ENCODE measurements at places on chromosomes 11 and 22.

DNA sequence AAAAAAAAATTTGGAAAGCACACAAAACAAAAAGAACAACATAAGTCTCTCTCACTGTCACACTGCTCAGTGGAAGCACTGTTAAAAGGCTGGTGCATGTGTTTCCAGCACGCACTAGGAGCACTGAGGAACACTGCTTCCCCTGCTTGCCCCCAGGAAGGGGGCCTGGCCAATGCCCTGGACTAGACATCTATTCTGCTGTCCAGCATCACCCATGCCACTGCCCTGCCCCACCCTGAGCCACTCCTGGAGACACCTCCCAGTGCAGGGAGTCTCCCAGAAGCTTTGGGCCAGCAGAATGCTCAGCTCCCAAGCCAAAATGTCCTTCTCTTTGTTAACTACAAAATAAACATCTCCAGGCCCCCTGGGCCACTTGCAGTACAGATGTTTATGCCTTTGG lies 49.7 kb upstream of the EMID1 start:
- DNase-seq = no peak

DNA sequence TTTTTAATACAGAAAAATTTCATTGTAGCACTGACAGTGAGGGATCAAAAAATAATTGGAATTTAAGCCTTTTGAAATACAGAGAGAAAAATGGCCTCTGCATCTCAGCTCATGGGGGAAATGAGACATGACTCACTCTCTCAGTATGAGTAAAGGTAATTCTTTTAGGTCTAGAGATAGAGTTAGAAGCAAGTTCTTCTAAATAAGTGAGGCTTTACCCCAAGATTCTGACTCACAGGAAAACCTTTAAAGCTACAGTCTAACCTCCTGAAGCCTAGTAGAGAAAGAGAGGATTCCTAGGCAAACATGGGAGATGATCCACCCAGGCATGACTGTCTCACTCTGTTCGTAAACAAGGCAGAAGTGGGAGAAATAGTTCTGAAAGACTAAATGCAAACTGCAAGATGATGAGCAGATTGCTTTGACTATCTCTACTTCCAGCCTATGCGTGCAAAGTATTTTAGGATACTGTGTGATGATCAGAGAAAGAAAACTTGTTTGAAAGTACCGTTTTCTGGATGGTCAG lies 1003.3 kb upstream of the CCDC90B start:
- no peak for DNase-seq

DNA sequence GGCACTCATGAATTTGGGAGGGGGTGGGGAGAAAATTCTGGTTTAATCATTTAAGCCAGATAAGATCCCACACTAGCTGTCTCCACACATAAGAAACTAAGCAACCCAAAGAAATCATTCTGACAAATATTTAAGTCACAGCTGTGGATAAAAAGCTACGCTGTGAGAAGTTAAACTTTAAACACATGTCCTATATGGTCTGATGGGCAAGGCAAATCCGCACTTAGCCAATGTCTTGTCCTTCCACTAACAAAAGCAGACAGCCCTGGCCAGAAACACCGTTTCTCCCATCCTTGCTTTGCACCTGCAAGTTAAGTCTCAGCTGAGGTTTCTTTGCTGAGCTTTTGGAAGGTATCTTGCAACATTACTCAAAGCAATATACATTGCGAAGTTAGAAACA lies 68.0 kb downstream of the ETS1 start:
- DNase-seq = no peak

DNA sequence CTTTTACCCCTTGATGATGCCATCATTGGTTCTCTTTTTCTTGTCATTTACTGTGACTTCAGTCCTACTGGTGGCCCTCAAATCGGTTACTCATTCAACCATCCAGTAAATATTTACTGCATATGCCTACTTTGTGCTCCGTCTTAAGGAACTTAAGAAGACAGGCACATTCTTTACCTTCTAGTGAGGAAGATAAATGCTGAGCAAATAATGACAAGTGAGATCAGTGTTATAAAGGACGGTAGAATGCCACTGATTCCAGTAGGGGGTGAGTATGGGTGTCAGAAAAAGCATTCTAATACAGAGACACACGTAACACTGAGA lies 1.6 kb downstream of the ANKRD42 start:
- DNase-seq = no peak

GRCh38 chr11:61951484-61952135 lies 1.5 kb downstream of the BEST1 start:
- DNase-seq = no peak

DNA sequence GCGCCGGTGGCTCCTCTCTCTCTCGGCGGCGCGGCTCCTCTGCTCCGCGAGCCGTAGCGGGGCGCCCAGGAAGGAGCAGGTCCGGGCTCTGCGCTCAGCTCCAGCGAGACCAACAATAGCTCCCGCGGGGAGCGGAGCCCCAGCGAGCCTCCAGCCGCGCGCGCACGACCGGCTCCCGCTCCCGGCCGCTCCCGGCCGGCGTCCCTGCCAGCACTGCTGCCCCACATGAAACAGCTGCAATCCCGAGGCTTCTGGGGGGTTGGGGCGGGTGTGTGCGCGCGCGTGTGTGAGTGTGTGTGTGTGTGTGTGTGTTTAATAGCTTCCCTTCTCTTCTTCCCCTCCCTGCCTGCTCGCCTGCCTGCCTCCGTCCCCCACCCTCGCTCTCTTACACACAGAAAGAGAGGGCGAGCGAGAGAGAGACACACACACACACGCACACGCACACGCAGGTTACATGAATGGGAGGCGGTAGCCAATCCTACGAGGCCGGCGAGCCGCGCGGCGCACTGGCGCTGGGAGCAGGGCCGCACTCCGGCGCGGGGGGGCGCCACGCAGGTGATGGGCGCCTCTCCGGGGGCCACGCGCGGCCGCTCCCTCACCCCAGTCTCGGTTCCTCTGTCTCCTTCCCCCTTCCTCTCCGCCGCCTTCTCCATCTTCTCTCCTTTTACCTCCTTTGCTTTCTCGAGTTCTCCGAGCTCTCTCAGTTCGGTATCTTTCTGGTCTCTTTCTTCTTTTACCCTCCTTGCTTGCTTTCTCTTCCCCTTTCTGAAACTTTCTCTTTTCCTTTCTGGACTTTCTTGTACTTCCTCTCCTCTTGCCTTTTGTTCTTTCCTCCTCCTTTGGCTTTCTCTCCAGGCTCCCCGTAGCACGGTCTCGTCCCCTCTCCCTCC lies at the start of gene TENM4:
Gene TENM4 (minus strand): TSS at position 460 of the 890 bp plus-strand sequence. CDS start 371,086 bp downstream, outside the sequence.
- no peak for DNase-seq

DNA sequence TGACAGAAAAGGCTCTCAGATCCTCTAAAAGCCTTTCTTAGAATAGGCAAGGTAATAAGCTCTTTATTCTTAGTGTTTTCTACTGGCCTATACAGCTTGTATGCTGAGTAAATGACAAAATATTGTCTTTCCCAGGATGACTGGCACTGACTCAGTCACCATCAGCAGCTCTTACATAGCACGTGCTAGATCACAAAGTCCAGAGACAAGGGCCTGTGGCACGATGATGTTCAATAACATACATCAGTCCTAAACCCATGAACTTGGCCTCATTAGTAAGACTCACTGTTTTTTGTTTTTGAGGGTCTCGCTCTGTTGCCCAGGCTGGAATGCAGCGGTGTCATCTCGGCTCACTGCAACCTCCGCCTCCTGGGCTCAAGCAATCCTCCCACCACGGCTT lies 42.7 kb downstream of the CELF1 start:
- no peak for DNase-seq

GRCh38 chr11:121508449-121508848 lies 55.7 kb upstream of the SORL1-AS1 start:
- DNase-seq = no peak

DNA sequence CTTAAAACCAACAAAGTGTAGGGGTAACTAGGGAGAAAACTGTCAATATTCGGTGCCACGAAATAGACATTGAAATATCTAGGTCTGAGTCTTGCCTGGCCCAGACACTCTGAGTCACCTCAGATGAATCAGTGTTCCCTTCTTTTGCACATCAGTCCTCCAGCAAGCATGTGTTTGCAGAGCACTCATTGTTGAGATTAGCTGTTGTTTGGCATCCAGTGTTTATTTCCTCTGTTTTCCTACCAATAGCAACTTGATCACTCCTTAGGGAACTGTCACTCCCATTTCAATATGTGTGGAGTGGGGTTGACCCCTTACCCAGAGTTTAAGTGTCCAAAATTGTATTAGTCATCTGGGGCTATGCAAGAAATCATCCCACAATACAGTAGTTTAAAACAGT lies 4.7 kb upstream of the ASCC2 start:
- no peak for DNase-seq

DNA sequence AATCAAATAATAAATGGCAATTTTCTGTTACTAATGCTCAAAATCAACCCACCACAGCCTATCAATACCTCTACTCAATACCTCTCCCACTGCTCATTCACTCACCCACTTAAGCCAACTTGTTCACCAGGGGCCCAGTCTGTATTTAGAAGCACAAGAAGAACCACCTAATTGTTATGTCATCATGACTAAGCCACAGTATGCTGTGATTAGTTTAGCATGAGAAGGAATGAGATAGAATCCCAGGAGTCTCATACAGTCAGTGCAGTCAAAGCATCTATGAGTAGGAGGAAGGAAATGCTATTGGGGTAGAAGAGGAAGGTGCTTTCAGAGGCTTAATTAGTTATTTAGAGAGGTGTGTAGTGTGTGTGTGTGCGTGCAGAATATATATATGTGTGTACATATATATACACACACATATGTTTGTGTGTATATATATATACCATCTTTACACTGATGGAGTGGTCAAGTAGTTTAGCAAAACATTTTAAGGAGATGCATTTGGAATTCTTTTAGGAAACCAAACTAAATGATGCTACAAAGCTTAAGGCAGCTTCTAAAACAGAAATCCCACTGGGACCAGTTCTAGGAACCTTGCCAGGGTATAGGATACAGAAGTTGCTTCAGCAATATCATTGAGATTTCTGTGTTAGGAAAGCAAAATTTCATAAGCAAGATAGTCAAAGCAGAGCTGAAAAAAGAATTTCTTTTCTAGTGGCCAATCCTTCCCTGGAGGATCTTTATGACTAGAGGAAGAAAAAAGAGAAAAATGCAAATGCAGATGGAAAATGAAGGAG lies 27.5 kb downstream of the KCNA4 start:
- no peak for DNase-seq

- no peak for DNase-seq
These were observed 21.0 kb upstream of the FBLN1 start for GRCh38 chr22:45481661-45482060.

GRCh38 chr11:19832086-19832750 lies 119.6 kb downstream of the NAV2 start:
- DNase-seq = no peak

GRCh38 chr11:57213342-57214097 lies 23.5 kb downstream of the APLNR start:
- DNase-seq = no peak

DNA sequence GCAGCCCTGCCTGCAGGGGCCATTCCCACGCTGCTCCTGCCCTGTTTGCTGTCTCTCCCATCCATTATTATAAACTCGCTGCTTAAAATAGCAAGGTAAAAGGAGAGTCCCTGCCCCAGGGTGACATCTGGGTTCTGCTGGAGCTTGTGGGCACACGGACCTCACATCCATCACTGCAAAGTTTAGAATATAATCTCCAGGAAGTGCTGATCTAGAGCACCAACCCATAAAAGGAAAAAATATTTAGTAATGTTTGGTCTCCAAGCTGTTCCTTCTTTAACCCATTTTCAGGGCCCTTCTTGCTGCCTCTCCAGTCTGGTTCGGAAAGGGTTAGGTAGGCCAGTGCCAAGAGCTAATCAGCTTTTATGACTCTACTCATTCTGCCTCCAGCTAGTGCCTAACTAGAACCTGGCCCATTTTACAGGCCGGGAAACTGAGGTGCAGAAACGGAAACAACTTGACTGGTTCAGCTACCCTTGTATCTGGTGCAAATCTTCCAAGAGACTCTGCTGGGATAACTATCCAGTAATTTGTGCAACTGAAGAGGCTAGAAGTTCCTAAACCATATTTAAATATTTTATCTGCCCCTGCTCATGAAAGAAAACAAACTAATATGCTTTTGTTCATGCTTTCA lies 37.5 kb downstream of the IRAG1 start:
- no peak for DNase-seq

DNA sequence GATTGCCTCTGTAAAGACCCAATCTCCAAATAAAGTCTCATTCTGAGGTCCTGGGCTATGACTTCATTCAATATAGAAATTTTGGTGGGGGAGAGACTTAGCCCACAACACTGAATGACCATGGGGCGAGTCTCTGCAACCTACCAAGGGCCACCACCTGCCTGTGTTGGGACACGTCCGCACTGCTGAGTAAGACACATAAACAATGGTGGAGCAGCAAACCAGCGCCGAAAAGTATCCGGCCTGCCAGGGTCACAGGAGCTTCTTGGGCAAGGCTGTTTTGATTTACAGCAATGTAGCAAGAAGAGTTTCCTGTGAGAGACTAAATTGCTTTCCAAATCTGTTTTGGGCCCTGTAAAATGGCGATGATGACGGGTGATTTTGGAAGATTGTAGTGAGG lies 122.3 kb downstream of the SHANK2 start:
- no peak for DNase-seq

DNA sequence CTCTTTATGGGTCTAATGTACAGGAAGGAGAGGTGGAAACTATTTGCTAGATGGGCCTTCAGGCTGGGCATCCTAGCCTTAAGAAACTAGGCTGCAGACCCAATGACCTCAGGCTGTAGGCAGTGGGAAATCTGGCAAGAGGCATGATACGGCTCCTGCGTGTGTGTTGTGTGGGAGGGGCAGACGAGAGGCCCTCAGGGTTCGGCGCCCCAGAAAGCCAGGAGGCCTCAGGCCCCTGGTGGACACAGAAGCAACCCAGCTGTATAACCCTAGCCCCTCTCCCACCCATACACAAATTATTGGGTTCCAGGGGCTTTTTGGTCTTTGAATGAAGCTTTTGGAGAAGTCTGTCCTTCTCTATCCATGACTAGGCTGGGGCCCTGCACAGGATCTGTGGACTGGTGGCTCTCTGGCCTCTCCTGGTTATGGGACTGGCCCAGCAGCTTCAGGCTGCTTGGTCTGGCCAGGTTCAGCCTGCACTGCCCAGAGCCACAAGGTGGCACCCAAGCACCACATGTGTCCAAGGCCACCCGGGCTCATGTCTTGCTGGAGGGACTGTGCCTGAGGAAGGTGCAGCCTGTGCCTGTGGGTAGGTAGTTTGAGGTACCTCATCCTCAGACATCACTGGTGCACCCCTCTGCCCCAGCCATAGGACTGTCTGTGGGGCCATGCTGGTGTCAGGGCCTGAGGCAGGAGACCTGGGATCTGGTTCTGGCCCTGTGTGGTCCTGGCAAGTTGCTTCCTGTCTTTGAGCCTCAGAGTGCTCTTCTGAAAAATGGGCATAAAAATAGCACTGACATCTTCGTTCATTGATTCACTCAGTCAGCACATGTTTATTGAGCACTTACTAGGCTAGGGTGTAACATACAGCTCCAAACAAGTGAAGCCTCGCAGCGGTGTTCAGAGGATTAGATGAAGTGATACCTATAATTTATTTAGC lies 87.5 kb downstream of the RRM1 start:
- no peak for DNase-seq

DNA sequence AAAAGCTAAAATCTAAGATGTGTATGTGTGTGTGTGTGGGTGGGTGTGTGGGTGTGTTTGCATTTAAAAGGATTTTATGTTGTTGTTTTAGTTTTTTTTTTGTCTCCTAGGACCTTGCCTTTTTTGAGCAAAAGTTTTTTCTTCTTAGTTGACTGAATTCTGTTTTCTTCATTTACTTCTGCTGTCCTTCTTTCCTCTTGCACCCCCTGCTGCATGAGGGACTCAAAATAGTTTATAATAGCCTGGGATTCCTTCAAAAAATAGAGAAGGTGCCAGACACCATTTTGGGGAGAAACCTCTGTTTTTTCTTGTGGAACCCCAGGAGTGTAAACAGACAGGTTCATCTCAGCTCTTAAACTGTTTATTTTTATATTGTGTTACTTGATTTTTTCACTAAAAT lies 817.7 kb downstream of the TBC1D22A start:
- no peak for DNase-seq

GRCh38 chr11:86116386-86116726 lies 47.5 kb upstream of the PICALM start:
- DNase-seq = no peak

Data from cortex of kidney (tissue), 1 donor.